Thoracic aorta endothelial cell (primary cell): ENCODE measurements at places on chromosomes 16 and 17. TPM values are rescaled to one million over a fixed set of nuclear protein-coding genes. Genes with fewer than 3 reads are reported as not detected.

The AXIN2 gene
- total RNA-seq = 3.9 and 4.5 TPM in 2 replicates

The WSB1 gene
- total RNA-seq = 370 and 552 TPM in 2 replicates

The FOXN1 gene
- not detected in 2 replicates for total RNA-seq

The SDR42E1 gene
- total RNA-seq = 0.65 and 0.66 TPM in 2 replicates

The CRYM gene
- total RNA-seq = not detected in 2 replicates

The KRT36 gene
- total RNA-seq = not detected in 2 replicates

The HS3ST3A1 gene
- 0.29 TPM in 1 of 2 replicates, not detected in the other for total RNA-seq

The PIPOX gene
- total RNA-seq = 1.8 and 3.1 TPM in 2 replicates

The KRT12 gene
- not detected in 2 replicates for total RNA-seq

The MGAT5B gene
- total RNA-seq = 1.4 and 1.6 TPM in 2 replicates

The EVI2B gene
- 2.0 and 2.5 TPM in 2 replicates for total RNA-seq

The TPPP3 gene
- total RNA-seq = 0.07 TPM in 1 of 2 replicates, not detected in the other

The GAS7 gene
- under 0.01 TPM in 1 of 2 replicates, not detected in the other for total RNA-seq

The ZP2 gene
- total RNA-seq = not detected in 2 replicates

The RHBDL3 gene
- total RNA-seq = 0.07 TPM in 1 of 2 replicates, not detected in the other

The EFCAB5 gene
- total RNA-seq = 0.13 and 0.36 TPM in 2 replicates

The GNGT2 gene
- total RNA-seq = 3.2 and 3.3 TPM in 2 replicates

The C1QTNF1 gene
- 4.1 and 6.8 TPM in 2 replicates for total RNA-seq

The PLEKHH3 gene
- 5.2 and 7.4 TPM in 2 replicates for total RNA-seq

The COIL gene
- 23.0 and 25.5 TPM in 2 replicates for total RNA-seq

The NPIPA2 gene
- total RNA-seq = 0.36 and 0.40 TPM in 2 replicates

The PLD6 gene
- 2.1 and 2.4 TPM in 2 replicates for total RNA-seq

The NUPR1 gene
- total RNA-seq = 0.65 and 1.3 TPM in 2 replicates

The SLC2A4 gene
- under 0.01 and 0.14 TPM in 2 replicates for total RNA-seq

The C16orf89 gene
- not detected in 2 replicates for total RNA-seq

The TBC1D3B gene
- total RNA-seq = 0.93 and 1.1 TPM in 2 replicates

The FZD2 gene
- 0.66 and 1.2 TPM in 2 replicates for total RNA-seq

The KIAA0753 gene
- total RNA-seq = 21.5 and 23.5 TPM in 2 replicates

The SUMO2 gene
- 106 and 124 TPM in 2 replicates for total RNA-seq

The TBX2 gene
- 0.13 TPM in 1 of 2 replicates, not detected in the other for total RNA-seq

The CDH1 gene
- total RNA-seq = not detected in 2 replicates

The SP2 gene
- total RNA-seq = 2.7 and 4.0 TPM in 2 replicates

The CCL8 gene
- total RNA-seq = not detected in 2 replicates

The CCL1 gene
- not detected in 2 replicates for total RNA-seq

The PRSS8 gene
- not detected in 2 replicates for total RNA-seq

The C1QTNF8 gene
- not detected in 2 replicates for total RNA-seq

The ITGAX gene
- 0.27 and 2.9 TPM in 2 replicates for total RNA-seq

The PYY gene
- total RNA-seq = not detected in 2 replicates

The MRPL12 gene
- 40.8 and 41.5 TPM in 2 replicates for total RNA-seq

The EPN3 gene
- total RNA-seq = 0.07 and 0.13 TPM in 2 replicates

The PERCC1 gene
- not detected in 2 replicates for total RNA-seq

The CCL4 gene
- total RNA-seq = not detected in 2 replicates

The XYLT1 gene
- 0.66 and 2.2 TPM in 2 replicates for total RNA-seq
